ENCODE measurements at places on chromosomes 2 and 18.
A peak's percentile ranks its signal among the peaks of the same experiment; 100 is the strongest.

DNA sequence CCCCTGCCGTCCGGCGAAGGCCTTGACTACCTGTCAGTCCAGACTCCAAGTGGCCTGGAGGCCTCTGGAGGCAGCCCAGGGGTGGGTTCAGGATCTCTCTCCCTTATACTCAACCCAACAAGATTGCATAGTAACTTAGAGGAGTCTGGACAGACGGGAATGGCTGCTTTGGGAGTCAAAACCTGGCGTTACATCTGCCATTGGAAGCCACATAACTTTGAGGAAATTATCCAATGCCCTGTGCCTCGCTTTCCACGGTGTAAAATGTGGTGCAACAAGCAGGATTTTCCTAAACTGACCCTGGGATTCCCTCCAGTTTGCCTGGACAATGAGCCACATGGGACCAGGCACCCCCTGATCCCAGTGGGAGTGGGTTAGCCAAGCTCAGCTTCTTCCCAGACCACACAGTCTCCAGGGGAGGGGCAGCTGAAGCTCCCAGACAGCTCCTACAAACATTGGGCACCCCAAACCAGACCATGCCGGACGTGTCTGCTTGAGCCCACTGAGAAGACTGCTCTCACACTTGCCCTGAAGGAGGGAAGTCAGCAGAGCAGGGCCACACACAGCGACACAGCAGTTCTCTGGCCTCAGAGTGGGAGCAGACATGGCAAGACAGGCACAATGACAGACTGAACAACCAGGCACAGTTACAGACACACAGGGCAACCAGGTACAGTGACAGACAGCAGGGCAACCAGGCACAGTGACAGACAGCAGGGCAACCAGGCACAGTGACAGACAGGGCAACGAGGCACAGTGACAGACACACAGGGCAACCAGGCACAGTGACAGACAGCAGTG, 65.6 kb upstream of the RAB6C start:
- no peak for DNase-seq

DNA sequence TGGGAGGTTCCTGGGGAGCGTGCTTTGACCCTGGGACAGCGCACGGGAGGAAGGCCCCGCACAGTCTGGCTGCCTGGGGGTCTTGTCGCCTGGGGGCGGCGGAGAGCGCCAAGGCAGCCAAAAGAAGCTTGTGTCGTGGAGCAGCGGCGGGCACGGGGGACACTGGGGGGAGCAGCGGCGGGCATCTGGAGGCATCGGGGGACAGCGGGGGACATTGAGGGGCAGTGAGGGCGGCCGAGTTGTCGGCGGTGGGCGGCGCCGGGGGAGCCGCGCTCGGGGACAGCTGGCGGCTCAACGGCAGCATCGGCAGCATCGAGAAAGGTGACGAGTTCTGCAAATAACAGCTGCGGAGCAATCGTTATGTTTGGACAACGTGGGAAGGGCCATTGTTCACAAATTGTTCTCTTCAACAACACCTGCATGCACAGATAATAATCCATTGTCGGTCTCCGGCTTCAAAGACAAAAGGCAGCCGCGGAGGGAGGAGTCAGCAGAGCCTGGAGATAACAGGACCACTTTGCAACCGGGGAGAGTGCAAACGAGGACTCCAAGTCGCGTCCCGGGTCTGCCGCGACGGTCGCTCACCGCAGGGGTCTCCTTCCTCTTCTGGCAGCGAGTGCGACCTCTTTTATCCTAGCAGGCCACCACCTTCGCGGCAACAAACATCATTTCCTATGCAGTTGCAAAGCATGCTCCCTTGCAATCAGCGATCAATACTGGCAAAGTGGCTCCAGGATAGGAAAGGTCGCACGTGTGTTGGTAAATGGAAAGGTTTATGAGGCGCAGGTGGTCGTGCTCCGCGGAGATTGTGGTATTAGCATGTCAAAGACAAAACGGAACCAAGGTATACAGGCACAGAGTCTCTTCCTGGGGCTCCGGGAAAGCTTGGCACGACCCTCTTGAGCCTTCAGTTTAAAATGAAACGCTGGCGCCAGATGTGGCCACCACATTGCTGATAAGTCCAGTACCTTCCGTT, 132.3 kb upstream of the DLX2 start:
- no peak for DNase-seq

DNA sequence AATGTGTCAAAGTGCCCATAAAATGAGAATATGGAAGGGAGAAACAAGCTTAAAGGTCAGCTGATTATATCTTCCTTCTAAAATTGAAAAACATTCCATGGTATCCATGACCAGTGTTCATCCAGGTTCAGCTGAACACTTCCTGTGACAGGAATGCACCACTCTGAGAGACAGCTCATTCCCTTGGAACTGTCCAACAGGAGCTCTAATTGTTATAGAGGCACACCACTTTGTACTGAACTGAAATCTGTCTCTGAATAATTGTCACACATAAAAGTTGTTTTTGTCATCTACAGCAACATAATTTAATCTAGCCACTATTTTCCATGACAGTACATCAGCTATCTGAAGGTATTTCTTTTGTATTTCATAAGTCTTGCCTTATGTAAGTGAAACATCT, 195.9 kb upstream of the ZNF804A start:
- DNase-seq: no peak

DNA sequence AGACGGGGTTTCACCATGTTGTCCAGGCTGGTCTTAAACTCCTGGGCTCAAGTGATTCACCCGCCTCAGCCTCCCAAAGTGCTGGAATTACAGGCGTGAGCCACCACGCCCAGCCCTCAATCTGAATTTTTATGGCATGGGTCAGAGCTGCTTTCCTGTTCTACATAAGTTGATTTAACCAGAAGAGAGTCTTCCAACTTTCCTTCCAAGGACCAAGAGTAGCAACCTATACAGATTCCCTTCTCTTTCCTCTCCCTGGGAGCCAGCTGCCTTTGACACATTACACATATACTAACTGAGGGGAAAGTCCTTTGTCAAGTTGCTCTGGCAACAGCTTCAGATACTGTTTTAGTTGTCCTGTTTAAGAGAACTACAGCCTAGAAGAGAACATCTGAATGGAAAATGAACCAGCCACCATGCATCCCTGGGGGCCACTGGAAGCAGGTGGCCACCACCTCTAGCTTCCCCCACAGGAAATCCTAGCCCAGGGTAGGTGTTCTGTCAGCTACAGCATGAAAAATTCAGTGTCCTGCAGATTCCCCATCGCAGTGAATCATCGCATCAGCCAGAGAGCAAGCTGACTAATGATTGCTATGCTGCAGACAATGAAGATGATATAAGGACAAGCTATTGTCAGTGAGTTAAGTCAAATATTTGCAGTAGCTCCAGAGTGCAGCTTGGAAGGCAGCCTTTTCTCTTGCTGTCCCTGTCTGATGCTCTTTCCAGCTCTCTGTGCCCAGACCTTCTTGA, 62.9 kb downstream of the POMC start:
- peak; percentile 68 for DNase-seq

DNA sequence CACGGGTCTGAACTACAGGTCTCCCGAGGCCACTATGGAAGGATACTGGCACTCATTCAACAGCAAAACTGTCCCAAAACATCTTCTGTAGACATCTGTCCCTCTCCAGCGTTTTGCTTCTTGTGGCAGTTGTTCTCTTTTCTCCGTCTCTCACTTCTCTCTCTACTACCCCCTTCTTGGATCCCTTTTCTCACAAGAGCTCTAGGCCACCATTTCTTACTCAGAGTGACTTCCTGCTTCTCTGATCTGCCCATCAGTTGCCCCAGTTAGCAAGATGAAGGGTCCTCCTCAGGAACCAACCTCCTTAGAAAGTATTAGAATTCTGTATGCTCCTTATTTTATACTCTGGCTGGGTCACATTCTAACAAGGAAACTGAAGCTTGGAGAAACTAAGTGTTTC, 32.6 kb downstream of the BCL2 start:
- no peak for DNase-seq

DNA sequence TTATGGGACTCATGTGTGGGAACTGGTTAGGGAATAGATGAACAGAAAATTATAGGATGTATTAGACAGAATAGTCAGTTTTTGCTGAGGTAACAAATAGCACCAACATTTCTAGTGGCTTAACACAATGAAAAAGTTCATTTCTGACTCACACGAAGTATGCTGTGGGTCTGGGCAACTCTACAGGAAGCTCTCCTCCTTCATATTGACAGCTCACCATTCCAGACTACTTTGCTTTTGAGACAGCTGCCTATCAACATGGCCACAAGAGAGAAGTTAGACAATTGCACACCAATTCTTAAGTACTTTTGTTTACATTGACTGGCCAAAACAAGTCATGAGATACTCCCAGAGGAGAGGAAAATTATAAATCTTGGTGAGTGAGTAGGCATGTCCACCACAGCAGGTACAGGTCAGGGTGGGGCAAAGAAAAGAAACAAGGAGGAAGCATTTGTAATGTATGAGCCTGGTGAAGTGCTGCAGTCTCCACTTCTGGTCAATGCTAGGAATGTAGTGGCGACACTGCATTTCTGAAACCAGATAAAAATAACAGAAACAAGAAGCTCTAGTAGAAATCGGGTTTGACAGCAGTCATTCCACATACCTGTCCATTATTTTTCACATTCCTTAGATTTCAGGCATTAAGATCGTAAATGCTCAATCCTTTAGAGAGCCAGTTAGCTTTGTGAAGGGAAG, 141.6 kb downstream of the ICOS start:
- DNase-seq: no peak

DNA sequence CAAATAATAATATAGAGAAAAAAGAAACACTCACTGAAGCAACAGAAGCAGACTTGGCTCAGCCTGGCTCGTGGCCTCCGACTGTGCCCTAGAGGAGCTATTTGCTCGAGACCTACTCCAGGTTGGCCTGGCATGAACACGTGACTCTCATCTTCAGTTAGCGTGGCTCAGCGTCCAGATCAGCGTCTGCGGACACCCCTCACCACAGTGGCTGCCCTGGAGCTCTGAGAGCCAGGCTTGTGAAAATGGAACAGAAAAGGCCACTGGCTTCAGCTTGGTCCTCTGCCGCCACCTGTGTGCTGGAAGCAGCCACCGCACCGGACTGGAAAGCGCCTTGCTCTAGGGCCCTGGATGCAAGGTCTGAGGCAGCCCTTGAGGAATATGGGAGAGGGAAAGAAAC, 1184.0 kb upstream of the GYPC start:
- peak; percentile 4 for DNase-seq

DNA sequence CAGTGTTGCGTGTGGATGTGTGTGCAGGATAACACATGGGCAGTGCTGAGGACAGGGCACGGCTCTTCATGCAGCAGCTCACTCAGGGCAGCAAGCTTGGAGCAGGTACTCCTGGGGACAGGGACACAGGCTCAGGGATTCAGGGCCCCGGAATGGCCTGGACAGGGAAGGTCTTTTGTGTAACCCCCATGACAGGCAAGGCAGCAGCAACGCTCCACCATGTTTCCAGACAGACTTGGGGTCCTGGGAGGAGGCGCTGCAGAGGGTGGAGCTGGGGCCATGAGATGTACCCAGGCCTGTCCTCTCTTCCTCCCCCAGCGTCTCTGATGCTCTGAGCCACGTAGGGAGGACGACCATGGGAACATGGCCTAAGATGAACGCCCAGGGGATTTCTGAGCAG, 58.3 kb downstream of the ADNP2 start:
- no peak for DNase-seq

DNA sequence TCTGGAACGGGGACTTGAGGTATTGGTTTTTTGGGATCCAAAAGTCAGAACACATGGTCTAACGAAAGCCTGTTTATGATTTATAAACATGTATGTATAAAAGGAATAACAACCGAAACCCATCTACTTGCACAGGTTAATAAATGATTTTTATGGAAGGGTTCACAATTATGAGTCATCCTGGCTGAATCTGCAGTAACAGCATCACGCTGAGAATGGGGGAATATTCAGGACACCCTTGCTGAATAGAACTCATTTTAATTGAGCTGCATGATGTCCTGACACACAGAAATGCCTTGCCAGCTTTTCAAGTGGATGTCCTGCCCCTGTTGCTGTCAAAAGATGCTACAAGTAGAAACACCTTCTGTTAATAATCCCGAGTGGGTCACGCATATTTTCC, 54.7 kb upstream of the TGFA start:
- DNase-seq: no peak

GRCh38 chr2:74530239-74531187, 780 bp downstream of the HTRA2 start:
- no peak for DNase-seq

DNA sequence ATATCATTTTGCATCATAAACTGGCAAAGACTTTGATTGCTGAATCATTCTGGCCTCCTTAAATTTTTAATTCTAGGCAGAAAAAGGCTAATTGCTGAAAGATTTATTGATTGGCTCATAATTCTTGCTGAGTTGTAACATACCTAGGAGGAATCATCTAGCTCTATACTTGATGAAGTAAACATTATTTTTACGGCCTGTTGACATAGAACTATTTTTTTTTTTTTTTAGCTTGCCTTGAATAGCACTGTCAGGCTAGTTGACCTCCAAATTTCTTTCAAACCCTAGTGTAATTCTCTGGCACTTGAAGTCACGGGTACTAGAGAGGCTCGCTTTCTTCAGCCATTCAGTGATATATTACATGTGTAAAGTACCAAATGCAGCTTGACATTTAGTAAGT, 2.8 kb downstream of the SERPINB12 start:
- no peak for DNase-seq

DNA sequence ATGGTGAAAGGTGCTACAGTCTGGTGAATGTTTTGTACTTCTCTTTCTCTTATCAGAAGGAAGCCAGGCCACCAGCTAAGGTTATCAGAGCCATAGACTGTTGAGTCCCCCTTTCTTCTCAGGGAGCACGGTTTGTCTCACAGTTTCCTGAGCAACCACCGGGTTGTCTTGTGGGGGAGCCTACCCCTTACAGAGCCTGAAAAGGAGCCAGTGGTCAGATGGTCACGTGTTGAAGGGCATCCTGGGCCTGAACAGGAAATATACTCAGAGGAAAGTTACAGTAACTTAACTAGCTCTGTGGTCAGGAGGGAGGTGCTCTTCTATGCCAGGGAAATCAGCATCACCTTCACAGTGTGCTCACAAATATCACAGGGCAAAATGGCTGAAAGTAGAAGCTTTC, 11.6 kb downstream of the CD28 start:
- DNase-seq: no peak

DNA sequence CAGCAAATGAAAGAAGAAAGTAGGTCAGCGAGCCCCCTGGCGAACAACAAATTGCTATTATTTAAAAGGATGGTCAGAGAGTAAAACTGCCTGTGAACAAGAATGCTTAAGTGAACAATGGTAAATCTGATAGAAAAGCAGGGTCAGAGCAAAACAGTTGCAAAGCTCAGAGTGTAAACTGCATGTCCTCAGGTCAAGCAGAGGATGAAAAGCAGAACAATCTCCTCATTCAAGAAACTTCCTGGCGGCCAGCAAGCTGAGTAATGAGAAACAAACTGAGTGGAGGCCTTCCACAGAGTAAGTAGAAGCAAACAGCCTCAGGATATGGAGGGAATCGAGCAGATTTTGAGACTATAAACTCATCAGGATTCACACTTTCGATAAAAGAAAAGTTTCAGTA, 117.9 kb downstream of the PPP1R1C start:
- DNase-seq: no peak

DNA sequence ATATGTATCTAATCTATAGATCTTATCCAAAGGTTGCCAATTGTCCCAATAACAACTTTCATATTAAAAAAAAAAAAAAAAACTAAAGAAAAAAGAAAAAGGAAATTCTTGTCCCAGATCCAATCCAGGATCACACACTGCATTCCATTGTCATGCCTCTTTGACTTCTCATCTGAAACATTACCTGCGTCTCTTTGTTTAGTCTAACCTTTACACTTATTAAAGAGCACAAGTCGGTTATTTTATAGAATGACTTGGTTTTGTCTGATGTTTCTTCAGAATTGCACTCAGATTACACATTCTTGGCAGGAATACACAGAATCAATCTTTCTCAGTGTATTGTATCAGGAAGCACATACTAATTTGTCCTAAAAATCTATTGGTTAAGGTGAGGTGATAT, 392.5 kb upstream of the KLHL29 start:
- no peak for DNase-seq

All from H54 (cell line).